ENCODE measurements at places on chromosomes 5 and 9.

DNA sequence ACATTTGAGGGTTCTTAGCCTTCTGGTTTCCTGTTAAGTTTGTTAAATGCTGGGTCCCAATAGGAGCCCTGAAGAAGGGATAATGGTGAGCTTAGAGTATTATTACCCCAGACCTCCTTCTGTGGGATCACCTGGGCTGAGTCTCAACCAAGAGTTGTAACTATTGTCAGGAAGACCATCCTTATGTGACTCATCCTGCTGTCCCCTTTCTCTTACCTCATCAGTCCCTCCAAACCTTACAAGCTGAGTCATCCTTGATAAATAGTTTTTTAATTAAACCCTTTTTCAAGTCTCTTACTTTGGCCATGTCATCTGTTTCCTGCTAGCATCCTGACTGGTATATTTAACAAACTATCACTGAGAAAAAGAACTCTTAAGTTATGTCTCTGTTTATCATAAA, 502.8 kb downstream of the LRRC70 start:
- DNase-seq, result no peak

GRCh38 chr9:3730511-3730922, 204.7 kb upstream of the RFX3 start:
- no peak for DNase-seq

DNA sequence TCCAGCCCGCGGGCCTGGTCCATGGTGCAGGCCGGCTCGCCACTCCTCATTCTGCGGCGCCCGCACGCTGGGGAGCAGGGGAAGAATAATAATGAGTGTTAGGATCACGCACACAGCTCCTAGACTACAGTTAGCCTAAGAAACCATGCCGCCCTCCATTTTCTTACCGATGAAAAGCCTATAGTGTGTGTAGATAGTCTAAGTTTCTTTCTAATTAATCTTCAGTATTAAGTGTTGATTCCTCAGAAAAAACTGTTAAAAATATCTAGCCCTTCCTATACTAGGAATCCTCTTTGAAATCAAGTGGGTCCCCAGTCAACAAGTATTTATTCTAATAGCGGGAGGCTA, 9.3 kb downstream of the ZBED3 start:
- no peak for DNase-seq

GRCh38 chr5:54387659-54388232, 67.8 kb upstream of the HSPB3 start:
- no peak for DNase-seq

DNA sequence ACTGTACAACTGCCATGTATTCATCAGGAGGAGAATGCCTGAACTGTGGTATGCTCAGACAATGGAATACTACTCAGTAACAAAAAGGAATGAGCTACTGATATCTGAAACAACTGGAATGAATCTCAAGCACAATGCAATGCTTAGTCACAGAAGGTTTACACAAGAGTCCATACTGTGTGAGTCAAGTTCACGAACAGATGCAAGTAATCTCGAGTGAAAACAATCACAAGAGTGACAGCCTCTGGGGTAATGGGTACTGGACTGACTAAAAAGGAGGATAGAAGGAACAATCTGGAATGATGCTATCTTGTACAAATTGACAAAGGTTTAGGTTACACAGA, 19.5 kb upstream of the GOLGA1 start:
- no peak for DNase-seq

- DNase-seq, result no peak
Measured at GRCh38 chr9:29822458-29822857, 2249.2 kb upstream of the C9orf72 start.

GRCh38 chr5:67976891-67977601, 238.5 kb upstream of the PIK3R1 start:
- no peak for DNase-seq

DNA sequence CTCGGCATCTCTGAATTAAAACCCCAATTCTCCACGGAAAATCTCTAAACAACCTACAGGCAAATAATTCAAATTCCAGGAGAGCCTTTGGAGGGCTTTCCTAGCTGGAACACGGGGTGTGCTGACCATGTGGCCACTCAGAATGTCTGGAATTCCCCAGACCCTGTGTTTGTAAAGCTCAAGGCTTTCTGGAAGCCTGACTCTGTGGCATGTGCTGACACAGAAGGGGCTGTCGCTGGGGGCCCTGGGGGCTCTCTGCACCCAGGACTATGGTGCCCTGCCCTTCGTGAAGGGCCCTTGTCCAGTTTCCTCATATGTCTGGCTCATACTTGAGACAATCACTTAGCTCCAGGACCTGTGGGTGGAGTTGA, 29.0 kb upstream of the BOD1 start:
- DNase-seq, result no peak

DNA sequence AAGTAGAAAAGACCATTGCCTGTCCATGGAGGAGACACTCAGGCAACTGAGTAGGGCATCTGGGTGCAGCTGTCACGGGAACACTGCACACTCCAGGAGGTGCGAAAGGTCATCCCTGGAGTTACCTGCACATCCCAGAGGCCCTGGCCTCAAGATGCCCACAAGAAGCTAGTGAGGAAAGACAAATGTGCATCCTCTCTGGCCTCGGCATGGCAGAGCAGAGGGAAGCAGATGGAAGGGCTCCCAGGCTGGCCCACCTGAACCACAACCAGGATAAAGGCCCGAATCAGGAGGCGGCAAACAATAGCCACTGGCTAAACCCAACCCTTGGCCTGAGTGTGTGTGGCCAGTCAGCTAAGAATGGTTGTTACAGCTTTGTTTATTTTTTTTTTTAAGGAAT, 231.7 kb downstream of the SYK start:
- DNase-seq, result no peak

- no peak for DNase-seq
Measured at GRCh38 chr5:36602704-36603321, 3.6 kb upstream of the SLC1A3 start.

- no peak for DNase-seq
Measured at GRCh38 chr5:43376496-43377140, 35.6 kb downstream of the CCL28 start.

GRCh38 chr5:14953075-14953607, 81.6 kb upstream of the ANKH start:
- DNase-seq, result no peak

- DNase-seq, result no peak
Measured at GRCh38 chr5:56190497-56190896, 42.6 kb downstream of the ANKRD55 start.

DNA sequence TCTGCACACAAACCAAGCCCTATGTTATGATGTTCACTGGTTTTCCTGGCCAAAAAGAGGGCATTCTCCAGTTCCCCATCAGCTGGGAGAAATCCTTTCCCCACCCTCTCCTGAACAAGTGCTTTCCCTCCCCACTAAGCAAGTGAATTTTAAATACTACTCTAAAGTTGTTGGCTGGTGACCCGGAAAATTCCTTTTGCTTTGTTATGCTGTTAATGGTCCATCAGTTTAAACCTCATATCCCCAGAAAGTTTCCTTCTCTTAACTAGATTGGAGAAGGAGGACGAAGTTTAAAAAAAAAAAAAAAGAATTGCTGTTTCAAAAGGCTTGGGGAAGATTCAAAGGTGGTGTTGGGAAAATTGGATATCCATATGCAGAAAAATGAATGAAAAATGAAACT, 21.9 kb upstream of the SPRY4 start:
- DNase-seq, result no peak

- DNase-seq, result no peak
Measured at GRCh38 chr9:131670247-131671132, 69.4 kb downstream of the RAPGEF1 start.

GRCh38 chr5:180375955-180376354, 22.8 kb upstream of the GFPT2 start:
- DNase-seq, result no peak

DNA sequence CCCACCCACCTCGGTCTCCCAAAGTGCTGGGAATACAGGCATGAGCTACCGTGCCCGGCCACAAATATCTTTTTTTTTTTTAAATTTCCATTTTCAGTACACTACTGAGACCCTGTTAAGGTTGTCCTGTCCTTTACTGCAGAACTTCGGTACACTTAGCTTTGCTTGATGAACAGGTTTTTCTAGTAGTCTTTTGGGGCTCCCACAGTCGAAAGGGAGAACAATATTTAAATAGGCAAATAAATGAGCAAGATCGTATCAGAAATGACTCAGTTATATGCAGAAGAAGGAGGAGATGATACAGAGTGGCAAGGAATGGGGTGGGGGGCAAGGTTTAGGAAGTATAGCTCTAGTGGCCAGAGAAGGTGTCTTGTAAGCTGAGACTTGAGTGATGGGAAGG, 52.7 kb downstream of the MSX2 start:
- DNase-seq, result no peak

GRCh38 chr5:10635257-10635866, 71.5 kb downstream of the ANKRD33B start:
- peak; percentile 17 for DNase-seq

DNA sequence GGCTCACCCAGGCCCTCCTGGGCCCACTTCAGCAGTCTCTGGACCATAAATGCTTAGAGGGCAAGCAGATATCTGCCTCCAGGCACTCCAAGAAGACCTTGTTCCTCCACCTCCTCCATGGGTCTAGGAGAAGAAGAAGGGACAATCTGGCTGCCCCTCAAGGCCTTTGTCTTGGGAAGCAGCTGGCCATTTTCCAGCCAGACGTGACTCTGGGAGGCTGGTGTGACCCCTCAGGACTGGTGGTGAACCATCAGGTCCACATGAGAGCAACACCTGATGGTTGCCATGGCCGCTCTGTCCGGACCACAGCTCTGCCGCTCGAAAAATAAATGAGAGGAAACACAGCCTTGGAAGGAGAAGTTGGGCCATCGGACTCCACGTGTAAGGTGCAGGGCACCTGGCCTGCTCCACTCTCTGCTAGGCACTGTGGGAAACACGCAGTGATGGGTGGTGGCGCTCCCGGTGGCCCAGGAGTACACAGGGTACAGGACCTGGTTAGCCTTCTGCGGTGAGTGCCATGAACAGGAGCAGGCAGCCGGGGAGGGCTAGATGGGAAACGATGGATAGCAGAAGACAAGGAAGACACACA, 3.0 kb upstream of the COL5A1 start:
- DNase-seq, result no peak

- no peak for DNase-seq
Measured at GRCh38 chr5:93572608-93573353, 8.2 kb downstream of the NR2F1-AS1 start.

- no peak for DNase-seq
Measured at GRCh38 chr9:97596906-97597305, 36.3 kb downstream of the TSTD2 start.

DNA sequence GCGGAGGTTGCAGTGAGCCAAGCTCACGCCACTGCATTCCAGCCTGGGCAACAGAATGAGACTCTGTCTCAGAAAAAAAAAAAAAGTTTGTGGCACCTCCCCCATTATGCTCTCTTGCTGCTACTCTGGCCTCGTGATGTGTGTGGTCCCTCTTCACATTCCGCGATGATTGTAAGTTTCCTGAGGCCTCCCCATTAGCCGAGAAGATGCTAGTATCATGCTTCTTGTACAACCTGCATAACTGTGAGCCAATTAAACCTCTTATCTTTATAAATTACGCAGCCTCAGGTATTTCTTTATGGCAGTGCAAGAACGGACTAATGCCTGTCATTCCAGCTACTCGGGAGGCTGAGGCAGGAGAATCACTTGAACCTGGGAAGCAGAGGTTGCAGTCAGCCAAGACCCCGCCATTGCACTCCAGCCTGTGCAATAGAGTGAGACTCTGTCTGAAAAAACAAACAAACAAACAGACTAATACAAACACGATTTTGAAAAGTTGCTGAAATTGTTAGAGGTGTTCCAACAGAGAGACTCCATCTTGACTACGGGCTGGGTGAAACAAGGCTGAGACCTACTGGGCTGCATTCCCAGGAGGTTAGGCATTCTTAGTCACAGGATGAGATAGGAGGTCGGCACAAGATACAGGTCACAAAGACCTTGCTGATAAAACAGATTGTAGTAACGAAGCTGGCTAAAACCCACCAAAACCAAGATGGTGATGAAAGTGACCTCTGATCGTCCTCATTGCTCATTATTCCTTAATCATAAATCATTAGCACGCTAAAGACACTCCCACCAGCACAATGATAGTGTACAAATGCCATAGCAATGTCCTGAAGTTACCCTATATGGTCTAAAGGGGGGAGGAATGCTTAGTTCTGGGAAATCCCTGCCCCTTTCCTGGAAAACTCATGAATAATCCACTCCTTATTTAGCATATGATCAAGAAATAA, 8.3 kb upstream of the AFF4 start:
- DNase-seq, result no peak

GRCh38 chr9:127406799-127407491, 10.0 kb downstream of the SLC2A8 start:
- DNase-seq, result no peak

- peak; percentile 62 for DNase-seq
Measured at GRCh38 chr9:134366223-134367031, 40.2 kb downstream of the RXRA start.

- DNase-seq, result no peak
Measured at GRCh38 chr5:132640613-132641012, 17.4 kb upstream of the IL13 start.

- DNase-seq, result no peak
Measured at GRCh38 chr5:113776168-113776567, 262.7 kb downstream of the YTHDC2 start.

GRCh38 chr9:80968611-80969010, 720.7 kb downstream of the TLE1 start:
- DNase-seq, result peak; percentile 68

GRCh38 chr9:136013524-136014034, 52.4 kb upstream of the UBAC1 start:
- no peak for DNase-seq

- no peak for DNase-seq
Measured at GRCh38 chr5:94025788-94026473, 284.5 kb upstream of the POU5F2 start.

DNA sequence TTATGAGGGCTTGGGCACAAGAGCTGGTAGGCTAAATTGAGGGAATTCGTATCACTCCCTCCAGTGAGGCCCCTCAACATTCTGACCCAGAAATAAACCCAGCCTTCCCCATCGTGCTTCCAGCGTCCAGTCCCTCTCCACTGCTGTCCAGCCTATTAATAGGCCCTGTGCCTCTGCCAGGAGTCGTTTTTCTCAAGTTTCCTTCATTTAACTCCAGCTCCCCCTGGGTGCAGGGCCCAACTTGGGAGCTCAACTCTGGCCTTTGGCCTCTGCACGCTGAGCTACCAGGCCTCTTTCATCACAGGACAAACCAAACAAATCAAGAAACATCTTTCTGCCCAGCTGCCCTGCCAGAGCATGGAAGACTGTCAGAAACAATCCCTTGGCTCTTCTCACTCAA, 10.0 kb downstream of the HBEGF start:
- DNase-seq, result no peak

DNA sequence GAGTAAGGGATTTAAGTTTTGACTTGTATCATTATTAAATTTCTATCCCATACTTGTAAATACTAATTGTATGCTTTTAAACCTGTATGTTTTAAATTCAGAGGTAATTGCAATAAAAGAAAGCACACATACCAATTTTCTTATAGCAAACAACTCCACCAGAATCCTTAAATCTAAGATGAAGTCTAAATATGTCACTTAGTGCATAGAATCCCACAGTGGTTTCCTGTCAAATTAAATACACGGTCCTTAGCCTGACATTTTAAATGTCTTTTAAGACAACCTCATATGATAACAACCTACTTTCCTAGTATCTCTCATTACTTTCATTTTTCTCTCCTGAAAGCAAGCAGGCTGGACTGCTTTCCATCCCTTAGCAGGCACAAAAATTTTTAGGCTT, 52.0 kb downstream of the JMY start:
- no peak for DNase-seq

Measured in skeletal muscle cell (primary cell).